Suppressor macrophage treated with lipopolysaccharide for 4 hours (primary cell): ENCODE measurements at places on chromosomes 13 and 19.

GRCh38 chr13:19888799-19889198, 25.4 kb upstream of the ZMYM5 start:
- DNase-seq = no peak

DNA sequence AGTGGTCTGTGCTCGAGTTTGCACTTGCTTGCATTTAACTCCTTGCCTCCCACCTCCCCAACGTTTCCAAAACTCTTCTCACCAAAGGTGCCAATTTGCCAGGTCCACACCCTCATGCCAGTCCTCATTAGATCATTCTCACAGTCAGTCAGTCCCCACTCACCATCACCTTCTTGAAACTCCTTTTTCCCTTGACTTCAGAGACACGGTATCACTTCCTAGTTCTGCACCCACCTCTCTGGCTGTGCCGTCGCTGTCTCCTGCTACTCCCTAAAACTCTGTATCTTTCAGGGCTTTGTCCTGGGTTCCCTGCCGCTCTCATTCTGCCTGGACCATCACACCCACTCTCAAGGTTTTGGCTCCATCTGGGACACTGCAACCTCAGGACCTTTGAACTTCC, 19.6 kb downstream of the OLFM2 start:
- DNase-seq = no peak

DNA sequence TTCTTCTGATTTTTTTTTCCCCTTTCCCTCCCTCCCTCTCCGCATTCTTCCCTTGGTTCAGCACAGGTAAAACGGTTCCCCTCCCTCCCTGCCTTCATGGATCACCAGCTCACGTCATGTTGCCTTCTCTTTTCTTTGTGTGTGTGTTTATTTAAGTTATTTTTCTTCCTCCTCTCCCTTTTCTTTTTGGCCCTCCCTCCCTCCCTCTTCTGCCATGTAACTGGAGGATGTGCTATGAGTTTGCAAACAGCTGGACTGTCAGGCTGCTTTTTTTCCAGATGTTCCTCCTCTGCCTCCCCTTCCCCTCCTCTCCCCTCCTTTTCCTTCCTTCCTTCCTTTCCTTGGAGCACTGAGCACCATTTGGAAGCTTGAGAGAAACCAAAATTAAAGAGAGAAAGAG, 2.0 kb downstream of the LENG9 start:
- no peak for DNase-seq

- peak; percentile 75 for DNase-seq
Measured at GRCh38 chr19:13597640-13598039, 91.4 kb upstream of the CACNA1A start.

DNA sequence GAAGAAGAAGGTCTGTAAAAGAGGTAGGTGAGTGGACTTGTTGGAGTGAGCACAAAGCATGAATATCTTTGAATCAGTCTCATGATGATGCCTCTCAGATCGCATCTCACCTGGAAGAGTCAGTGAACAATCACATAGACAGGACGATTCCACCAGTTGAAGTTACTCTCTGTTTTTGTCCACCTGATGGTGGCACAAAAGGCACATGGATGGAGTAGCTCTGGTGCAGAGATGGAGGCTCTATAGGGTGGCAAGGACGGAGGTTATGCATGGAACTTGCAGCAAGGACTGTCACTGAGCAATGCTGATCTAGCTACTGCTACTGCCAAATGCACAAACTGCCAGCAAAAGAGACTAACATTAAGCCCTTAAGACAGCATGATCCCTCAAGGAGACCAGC, 10.3 kb upstream of the MYCBP2 start:
- no peak for DNase-seq

- DNase-seq = no peak
Measured at GRCh38 chr13:23547000-23547590, 23.1 kb upstream of the TNFRSF19 start.

- peak; percentile 16 for DNase-seq
Measured at GRCh38 chr13:49368688-49369087, 75.2 kb downstream of the CAB39L start.

DNA sequence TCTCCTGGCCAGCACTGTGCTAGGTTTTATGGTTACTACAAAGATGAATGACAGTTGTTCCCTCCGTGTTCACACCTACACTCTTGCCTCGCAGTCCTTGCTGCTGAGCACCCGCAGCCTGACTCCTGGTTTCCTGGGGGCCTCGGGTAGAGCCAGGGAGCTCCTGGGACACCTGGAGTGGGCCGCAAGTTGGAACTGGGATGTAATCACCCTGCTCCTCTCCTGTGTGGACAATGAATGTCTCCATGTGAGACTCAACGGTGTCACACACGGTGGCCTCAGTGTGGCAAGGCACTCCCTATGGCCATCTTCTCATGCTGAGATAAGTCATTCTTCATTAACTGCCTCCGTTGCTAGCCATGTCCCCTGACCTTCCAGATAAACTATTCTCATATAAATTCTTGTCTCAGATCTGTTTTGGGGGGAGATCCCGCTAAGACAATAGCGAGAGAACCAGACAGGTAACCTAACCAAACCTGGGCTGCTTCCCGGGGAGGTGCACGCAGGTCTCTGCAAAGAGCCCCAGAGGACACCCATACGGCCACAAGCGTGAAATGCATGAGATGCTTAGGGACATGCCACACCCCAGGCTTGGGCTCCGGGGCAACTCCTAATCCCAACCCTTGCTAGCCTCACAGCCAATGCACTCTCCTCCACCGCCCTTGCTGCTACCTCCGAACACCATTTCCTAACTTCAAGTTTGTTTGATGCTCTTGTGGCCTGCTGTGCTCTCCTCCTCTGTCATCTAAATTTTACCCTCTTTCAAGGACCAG, 87.2 kb upstream of the IRS2 start:
- DNase-seq = no peak

GRCh38 chr13:29543230-29544215, 52.0 kb downstream of the SLC7A1 start:
- DNase-seq = peak; percentile 3

GRCh38 chr19:35049456-35049855, 7.9 kb downstream of the HPN start:
- DNase-seq = no peak

GRCh38 chr19:10233946-10234345, 2.8 kb upstream of the S1PR2 start:
- DNase-seq = no peak
